ENCODE measurements at places on chromosomes 1 and 21.

GRCh38 chr1:156102633-156103511 is 11.6 kb upstream of the LMNA start:
- DNase-seq: peak; percentile 43

DNA sequence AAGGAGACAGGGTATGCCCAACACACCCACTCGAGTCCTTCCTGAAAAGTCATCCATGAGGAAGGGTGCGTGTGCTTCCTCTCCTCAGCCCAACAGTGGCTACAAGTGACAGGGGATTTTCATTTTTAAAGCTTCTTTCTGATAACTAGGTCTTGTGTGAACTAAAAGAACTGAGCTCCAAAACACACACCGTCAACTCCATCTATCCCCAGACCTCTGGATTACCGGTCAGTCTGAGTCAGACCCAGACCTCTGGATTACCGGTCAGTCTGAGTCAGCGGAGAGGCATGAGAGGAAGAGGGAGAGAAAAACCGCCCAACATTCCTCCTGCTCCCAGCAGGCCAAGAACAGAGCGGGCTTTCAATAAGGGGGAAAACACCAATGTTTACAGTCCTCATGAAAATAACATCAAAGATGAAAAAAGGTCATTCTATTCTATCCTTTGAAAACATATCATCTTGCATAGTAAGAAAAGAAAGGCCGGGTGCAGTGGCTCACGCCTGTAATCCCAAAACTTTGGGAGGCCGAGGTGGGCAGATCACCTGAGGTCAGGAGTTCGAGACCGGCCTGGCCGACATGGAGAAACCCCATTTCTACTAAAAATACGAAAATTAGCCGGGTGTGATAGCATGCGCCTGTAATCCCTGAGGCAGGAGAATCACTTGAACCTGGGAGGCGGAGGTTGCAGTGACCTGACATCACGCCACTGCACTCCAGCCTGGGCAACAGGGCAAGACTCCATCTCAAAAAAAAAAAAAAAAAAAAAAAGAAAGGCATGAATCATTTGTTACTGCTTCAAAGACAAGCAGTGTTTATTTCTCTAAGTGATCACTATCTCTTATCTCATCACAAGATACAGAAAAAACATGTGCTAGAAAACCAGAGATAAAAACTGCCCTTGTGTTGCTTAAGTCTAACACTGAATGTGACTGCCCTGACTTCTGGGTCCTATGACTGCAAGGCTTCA is 3.4 kb downstream of the PTTG1IP start:
- DNase-seq: peak; percentile 83

DNA sequence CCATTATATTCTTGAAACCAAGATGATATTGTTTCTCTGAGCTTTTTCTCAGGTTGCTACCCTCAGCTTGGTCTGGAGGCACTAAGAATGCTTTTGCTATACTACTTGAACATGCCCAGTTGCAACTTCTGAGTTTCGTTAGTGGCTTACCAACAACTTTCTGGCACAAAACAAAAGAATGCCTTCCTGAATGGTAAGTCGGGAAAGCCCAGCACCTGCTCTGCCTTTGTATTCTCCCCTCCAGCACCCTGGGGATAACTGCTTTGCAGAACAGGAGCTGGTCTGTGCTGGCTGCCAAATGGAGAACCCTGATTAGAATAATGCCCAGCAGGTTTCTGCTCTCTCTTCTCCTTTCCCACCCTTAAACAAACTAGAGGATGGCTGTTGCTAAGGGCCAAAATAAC is 149.3 kb downstream of the TGFB2 start:
- DNase-seq: no peak

DNA sequence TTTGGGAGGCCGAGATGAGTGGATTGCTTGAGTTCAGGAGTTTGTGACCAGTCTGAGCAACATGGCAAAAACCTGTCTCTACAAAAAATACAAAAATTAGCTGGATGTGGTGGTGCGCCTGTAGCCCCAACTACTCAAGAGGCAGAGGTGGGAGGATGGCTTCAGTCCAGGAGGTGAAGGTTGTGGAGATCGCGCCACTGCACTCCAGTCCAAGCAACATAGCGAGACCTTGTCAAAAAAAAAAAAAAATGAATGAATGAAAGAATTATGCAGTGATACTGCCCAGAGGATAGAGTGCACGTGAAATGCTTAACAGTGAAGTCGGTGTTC is 429 bp upstream of the DPH2 start:
- DNase-seq: no peak

DNA sequence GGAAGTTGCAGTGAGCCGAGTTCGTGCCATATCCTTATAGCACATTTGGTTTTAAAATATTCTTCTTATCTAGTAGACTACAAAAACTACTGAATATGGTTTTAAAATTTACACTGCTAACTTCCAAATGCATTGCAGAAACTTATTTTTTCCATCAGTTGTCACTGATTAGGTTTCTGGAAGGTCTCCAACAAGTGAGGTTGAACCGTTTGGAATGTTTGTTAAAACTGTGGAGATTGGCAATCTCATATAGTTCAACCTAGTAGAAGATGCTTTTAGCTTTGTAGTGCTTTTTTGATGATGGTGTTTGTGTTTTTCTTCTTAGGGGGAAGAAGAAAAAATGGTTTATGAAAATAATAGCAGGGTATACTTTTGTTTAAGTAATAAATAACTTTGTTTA is 12.9 kb downstream of the CENPF start:
- DNase-seq: no peak

- no peak for DNase-seq
Observed at GRCh38 chr1:1601564-1602303, 1.8 kb upstream of the FNDC10 start.
